ENCODE measurements at places on chromosomes 16 and 17.

DNA sequence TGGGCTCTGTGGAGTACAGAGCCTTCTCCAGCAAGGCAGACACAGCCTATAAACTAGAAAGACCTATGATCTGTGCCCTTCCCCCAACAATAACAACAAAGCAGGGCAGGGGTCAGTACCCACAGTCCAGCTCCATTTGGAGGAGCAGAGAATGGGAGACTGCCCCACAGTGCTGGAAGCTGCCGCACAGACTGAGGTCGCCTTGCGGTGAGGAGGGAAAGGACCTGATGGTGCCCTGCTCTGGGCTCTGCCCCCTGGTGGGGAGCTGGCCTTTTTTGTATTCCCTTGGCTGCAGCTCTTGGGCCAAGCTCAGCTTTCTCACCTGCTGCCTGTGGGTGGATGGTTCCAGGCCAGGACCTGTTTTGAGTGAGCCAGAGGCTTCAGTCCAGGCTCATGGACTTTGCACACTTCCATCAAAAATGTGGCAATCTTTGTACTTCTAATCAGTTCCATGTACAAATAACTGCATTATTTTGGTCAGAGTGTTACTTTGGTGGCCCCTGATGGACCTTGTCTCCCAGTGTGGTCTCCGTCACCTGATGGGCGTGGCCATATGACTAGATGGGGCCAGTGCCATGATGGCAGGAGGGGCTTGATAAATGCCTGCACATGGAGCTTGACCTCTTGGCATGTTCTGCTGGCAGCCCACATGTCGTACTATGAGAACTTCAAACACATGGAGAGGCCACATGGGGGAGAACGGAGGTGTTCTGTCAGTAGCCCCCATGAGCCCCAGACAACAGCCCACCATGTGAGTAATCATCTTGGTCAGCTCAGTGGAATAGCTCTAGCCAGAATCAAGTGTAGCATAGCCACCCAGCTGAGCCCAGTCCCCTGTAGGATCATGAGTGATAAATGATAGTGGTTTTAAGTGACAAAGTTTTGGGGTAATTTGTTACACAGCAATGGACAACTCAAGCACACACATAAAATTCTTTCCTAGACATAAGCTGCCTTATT lies 24.2 kb downstream of the B9D1 start:
- no peak for DNase-seq

DNA sequence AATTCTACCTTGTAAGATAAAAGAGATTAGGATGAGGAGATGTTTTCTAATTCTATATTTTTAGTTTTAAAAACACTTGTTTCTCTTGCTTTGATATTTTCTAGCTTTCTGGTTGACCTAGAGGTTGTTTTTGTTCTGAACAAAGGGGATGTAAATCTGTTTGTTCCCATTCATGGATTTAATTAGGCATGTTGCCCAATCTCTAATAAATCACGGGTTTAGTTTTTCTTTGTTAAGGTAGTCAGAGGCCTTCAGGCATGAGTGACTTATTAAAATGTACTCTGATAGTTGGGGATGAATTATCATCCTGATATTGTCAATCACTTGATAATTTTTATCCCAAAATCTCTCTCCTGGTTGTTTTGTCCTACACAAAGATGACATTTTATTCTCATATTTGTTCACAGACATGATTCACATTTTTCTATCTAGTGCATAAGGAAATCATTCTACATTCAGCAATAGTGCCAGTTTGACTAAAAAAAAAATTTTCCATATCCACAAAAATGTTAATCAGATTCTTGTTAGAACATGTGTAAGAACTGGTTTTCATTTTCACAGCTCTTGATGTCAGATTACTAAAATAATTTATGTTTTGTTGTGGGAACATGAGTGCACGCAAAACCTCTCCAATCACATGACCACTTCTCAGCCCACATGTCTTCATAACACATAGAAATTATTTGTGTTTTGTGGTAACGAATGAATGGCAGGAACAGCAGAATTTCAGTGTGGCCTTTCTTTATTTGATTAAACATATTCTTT lies 95.7 kb upstream of the AKTIP start:
- no peak for DNase-seq

DNA sequence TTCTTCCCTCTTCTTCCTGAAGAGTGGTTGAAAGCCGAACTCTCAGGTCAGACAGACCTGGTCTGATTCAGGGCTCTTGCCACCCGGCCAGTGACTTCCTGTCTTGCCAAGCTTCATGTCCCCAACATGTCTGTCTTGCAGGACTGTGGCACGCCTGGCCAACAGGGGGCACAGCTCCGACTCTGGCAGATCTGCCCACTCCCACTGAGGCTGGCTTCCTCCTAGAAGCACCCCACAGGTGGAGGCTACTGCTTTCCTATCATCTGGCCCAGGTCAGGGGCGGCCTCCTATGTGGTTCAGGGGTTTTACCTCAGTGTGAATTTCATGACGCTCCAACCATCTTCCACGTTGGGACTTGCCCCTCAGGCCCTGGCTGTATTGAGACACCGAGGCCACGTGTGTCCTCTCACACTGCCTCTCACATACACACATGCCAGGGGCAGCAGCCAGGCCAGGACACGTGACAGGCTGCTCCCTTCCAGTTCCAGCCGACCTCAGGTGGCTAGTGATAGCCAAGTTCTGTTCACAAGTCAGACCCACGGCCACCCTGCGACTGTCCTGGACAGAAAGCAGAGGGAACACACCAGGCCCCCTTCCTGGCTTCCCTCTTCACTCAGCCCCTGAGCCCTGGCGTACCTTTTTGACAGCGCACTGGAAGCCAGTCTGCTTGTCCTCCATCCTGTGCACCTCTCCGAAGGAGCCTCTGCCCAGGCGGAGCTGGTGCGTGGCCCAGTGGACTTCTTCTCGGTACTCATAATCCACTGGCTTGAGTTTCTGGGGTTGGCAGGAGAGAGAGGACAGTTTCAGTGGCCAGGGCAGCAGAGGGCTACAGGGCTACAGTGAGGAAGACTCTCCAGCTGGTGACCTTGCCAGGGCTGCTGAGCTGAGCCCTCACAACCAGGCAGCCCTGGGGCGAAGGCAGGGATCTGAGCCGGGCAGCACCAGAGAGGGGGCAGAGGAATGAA lies 22.6 kb upstream of the SPATA32 start:
- DNase-seq: no peak

GRCh38 chr16:27240948-27241531 lies 27.5 kb downstream of the NSMCE1 start:
- peak; percentile 69 for DNase-seq

GRCh38 chr16:4214215-4214621 lies 27.7 kb downstream of the SRL start:
- DNase-seq: no peak

- DNase-seq: peak; percentile 93
Observed at GRCh38 chr17:15262291-15263205, 2.6 kb downstream of the PMP22 start.

- DNase-seq: peak; percentile 41
Observed at GRCh38 chr16:27520982-27521673, 28.6 kb downstream of the GTF3C1 start.

GRCh38 chr17:38698760-38699159 lies 6.3 kb upstream of the MLLT6 start:
- DNase-seq: no peak

GRCh38 chr16:66522816-66523590 lies 26.9 kb downstream of the TK2 start:
- no peak for DNase-seq

GRCh38 chr17:76714822-76715495 lies 4.2 kb upstream of the MXRA7 start:
- DNase-seq: peak; percentile 77

- DNase-seq: no peak
Observed at GRCh38 chr17:77356109-77356689, 215.4 kb downstream of the SEC14L1 start.

DNA sequence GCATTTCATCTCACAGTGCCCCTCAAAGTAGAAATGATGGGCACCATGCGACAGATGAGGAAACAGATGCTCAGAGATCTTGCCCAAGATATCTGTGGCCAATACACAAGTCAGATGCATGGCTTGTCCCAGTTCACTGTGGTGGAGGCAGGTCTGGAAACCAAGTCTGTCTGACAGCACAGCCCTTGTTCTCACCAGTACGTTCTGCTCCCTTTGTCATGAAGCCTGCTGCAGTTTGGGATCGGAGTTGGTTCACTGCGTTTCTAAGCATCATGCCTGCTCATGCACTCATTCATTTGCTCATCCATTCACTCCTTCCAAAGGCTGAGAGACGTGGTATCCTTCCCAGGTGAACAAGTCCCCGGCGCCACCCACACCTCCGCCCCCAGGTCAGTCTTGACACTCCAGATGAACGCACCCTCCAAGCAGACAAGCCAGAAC lies 27.2 kb upstream of the MEAK7 start:
- no peak for DNase-seq

DNA sequence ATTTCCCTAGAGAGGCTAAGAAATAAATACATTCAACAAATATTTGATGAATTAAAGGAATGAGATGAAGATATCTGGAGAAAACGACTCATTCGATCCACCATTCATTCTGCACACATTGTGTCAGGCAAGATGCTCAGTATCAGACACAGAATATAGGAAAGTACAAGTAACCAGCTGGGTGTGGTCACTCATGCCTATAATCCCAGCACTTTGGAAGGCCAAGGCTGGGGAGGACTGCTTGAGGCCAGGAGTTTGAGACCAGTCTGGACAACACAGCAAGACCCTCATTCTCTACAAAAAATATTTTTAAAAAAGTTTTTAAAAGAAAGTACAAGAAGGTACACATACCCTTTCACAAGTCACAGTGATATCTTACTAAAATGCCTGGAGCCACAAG lies 42.3 kb downstream of the CRLF3 start:
- DNase-seq: no peak

GRCh38 chr16:88010343-88010967 lies 59.2 kb downstream of the BANP start:
- DNase-seq: peak; percentile 28

DNA sequence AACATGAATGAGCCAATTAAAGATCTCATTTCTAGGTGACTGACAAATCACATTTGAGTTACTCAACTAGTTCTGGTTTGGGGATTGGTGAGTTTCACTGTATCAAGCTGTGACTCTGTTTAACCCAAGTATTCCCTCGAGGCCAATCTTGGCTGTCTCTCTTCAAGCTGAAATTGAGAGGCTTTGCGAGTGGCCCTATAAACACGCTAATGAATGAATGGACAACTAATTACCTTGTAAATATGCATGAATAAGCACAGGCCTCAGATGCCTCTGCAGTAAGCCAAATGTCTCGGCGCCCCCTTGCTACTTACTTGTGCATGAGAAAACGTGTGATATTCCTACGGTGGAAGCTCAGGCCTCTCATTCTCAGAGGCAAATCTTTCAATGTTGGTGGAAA lies 450.3 kb upstream of the PSMD7 start:
- DNase-seq: peak; percentile 28

- DNase-seq: no peak
Observed at GRCh38 chr17:12422651-12423050, 243.0 kb upstream of the MYOCD start.

- no peak for DNase-seq
Observed at GRCh38 chr17:59073972-59074371, 32.7 kb downstream of the TRIM37 start.

DNA sequence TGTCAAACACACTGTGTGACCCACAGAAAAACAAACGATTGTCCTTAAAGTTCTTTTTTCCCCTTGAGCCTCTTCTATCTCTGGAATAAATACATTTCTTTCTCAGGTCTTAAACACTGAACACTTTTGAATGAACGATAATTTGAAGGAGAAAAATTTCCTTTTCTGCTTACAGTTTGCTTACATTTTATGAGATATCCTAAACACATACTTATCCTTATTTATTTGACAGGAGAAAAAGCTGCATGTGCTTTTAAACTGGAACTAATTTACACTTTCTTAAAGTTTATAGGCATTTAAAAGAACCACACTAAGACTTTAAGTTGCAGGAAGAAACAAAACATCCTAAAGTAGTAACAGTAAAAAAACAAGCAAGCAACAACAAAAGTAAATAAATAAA lies 4.7 kb upstream of the IGF2BP1 start:
- DNase-seq: no peak

GRCh38 chr16:31474173-31474714 lies 2.3 kb downstream of the TGFB1I1 start:
- DNase-seq: peak; percentile 55

GRCh38 chr17:57308543-57309186 lies 52.3 kb downstream of the MSI2 start:
- DNase-seq: no peak

DNA sequence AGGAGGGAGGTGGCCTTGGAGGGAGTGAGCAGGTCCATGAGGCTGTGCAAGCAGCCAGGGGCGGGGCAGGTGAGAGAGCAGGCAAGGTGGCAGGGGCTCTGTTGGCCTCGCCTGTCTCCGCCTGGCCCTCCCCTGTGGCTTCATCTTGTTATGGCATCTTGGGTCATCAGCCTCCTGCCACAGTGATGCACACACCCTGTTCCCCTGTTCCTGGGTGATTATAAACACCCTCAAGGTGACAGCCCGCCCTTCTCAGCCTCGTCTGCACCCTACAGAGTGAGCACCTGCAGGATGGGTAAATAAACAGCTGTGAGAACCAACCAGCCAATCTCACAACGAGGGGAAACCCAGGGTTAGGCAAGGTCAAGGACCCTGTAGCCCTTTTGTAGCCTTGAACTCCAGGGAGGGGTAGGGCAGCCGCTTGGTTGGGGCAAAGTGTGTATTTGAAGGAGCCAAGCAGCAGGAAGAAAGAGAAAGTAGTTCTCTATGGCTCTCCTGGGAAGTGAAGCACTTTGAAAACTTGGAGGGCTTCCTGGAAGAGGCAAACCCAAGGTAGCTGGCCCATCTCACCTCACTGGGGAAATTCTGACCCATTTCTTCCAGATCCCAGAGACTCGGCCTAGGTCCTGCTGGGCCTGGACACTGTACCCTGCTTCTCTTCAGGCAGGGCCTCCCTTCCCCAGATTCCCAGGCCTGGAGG lies 60.6 kb downstream of the NT5M start:
- DNase-seq: peak; percentile 58

GRCh38 chr16:345772-346171 lies 6.8 kb downstream of the AXIN1 start:
- no peak for DNase-seq

- no peak for DNase-seq
Observed at GRCh38 chr17:18959845-18960240, 7.9 kb downstream of the SLC5A10 start.

- no peak for DNase-seq
Observed at GRCh38 chr17:69473841-69474831, 59.6 kb downstream of the MAP2K6 start.

DNA sequence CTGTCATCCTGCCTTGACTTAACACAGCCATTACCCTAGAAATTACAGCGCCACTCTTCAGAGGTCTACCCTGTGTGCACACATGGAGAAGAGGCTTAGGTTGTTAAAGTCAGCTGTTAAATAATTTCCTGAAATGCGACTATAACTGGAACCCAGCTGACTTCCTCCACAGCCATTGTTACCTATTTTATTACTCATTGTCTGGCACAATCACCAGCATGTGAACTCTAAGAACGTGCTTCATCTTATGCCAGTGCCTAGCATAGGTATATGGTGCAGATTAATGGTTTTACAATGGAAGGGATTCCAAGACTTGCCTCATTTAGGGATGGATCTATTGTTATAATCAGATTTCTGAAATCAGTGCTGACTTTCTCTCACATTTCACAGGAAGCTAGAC lies 11.9 kb downstream of the RDM1 start:
- DNase-seq: no peak
